ENCODE measurements at places on chromosomes 2 and 18.
A peak's percentile ranks its signal among the peaks of the same experiment; 100 is the strongest.

DNA sequence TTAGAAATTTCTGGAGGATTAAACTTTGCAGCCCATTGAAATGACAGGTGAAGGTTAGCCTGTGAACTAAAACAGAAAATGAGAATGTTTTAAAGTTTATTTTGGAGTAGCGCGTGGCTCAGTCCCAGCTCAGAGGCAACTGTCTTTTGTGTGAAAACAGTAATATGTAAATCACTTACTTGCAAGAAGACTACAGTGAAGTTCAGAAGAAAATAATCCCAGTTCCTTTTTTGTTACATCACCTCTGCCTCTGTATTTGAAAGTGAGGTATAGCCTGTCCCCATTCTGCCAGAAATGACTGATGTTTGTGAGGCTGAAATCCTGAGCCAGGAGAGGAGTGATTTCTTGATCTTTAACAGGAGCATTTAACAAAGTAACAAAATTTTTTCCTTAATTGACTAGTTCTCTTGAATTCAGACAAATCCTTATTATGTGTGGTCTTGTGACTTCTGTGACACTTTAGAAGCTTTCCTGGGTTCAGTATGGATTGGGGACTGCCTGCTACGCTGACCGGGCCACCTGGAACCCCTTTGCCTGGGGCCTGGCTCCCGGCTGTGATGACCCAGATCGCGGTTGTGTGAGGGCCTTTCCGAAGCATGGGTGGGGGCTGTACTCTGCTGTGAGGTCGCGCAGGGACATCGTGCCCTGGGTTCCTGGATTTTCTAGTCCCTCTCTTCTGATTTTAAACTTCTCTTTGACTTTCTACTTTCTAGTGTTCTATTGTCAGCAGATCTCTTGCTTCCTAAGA, 24.3 kb downstream of the TRAPPC12 start:
- DNase-seq: no peak

GRCh38 chr2:178331474-178332432, 119.2 kb downstream of the PRKRA start:
- no peak for DNase-seq

- DNase-seq: no peak
These were observed 132.7 kb upstream of the XPO1 start for GRCh38 chr2:61670591-61671501.

DNA sequence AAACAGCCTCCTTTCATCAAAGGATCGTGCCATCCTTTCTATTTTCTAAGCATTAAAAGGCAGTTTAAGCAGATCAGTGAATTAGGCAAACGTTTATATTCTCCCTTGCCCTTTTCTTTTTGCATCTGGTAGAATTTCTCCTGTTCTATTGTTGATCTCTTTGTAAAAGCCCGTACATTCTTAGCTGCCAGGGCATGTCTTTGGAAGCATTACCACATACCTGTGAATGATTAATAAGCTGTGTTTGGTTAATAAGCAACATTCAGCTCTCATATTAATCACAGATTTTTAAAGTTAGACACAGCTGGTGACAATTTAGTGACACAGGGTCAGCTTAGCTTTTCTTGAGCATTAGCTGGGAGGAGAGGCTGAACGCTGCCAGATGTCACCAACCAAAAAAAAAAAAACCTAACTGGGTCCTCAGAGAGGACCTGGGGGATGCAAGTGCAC, 33.8 kb upstream of the CYP1B1 start:
- DNase-seq: no peak

- no peak for DNase-seq
These were observed 136.1 kb downstream of the EXOC6B start for GRCh38 chr2:72689579-72690195.

DNA sequence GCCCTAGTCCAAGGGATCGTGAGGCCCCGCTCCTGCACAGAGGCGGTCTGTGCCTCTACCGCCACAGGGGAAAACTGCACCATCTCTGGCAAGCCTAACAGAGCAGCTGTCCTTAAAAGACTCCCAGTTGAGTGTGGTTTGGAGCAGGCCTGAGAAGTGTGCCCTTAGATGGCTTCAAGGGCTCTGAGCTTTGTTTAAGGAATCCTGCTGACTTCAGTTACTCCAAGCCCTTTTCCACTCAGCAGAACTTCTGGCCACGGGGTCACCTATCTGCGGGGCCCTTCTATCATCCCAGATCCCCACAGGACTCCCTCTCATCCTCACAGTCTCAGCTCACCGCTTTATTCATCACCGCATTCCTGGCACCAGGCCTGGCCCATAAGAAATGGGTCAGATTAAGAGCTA, 131.5 kb downstream of the CCDC74A start:
- DNase-seq: no peak

GRCh38 chr18:49692906-49693716, 120.2 kb downstream of the ACAA2 start:
- no peak for DNase-seq

GRCh38 chr2:200155652-200156051, 150.8 kb upstream of the SPATS2L start:
- DNase-seq: no peak

GRCh38 chr2:127355407-127356008, 32.3 kb downstream of the MAP3K2 start:
- peak; percentile 11 for DNase-seq
